ENCODE measurements at places on chromosomes 12 and 14. TPM values are rescaled to one million over a fixed set of nuclear protein-coding genes. Genes with fewer than 3 reads are reported as not detected.

The LMNTD1 gene
- total RNA-seq: not detected

The PLEKHH1 gene
- 1.1 TPM for total RNA-seq

The DBX2 gene
- total RNA-seq: not detected

The PALS1 gene
- 8.1 TPM for total RNA-seq

The CLEC2D gene
- 407 TPM for total RNA-seq

The NANOG gene
- not detected for total RNA-seq

Data from T-helper 1 cell treated with Interleukin-12 subunit alpha and Interleukin-12 subunit beta and Interleukin-4 antibody, amounts not matched to agents 30 ng/mL and 1 ng/mL, for 36 hours (primary cell).